Body of pancreas (tissue), 4 donors: ENCODE measurements at places on chromosomes 4 and X.

DNA sequence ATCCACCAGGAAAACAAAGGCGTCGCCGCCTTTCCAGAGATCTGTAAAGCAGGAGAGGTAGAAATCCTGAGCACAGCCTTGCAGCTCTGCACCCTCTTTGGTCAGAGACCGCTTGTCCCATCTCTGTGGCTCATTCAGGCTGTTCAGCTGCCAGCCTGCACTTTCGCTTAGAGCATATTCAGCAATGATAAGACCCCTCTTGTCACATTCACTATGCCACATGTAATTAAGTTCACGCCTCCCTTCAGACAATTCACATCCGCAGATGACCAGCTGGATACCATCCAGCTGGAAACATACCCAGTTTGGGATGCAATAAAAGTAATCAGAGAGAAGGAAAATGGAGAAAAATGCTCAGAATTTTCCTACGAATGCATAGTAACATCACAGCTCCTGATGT is 335.4 kb downstream of the UNC5C start:
- DNase-seq: no peak
- H3K27ac ChIP-seq: no peak overlapping the region
- H3K27me3 ChIP-seq: no peaks in the 10 kb centered on the region

- no peaks in the 10 kb centered on the region for H3K4me1 ChIP-seq
- no peaks in the 10 kb centered on the region for H3K27me3 ChIP-seq
- DNase-seq: no peak
- no peak overlapping the region for H3K4me3 ChIP-seq
- H3K36me3 ChIP-seq: no peaks in the 10 kb centered on the region
These were observed 77.5 kb downstream of the HCCS start for GRCh38 chrX:11188664-11189063.

DNA sequence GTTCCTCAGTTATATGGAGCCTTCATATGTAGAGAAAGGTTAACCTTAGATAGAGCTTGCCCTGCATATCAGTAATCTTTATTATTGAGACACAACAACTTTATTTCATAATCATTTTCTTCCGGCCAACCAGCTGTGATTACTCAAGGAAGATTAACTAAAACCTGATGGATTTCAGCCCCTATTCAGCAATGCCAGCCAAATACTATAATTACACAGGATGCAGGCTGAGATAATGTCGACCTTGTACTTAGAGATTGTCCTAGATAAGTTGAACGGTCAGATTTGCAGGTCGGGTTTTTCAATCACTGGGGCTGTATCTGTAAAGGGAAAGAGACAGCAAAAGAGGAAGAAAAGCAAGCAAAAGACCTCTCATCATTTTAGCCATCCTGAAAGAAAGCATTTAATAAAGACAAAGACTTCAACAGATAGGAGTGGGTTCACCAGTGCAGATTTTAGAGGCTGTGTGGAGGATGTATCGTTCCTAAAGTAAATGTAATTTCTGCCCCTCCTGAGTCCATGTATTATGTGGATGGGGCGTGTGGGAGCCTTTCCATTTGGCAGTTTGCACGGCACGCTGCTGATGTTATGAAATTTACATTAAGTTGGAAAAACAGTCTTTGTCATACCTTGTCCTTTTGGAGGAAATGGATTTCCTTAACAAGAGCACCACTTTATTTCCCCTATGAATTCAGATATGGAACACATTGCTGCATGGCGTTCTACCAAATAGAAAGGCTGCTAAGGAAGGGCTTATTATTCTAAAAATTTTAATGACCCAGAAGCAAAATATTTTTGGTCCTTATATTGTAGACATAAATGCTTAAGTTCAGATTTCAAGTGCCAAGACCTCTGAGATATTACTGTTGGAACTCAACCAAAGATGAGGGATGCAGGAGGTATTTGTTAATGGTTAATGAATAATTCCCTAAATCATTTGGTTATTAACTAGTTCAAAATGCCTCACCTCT is 496.7 kb downstream of the SPRY1 start:
- no peaks in the 10 kb centered on the region for H3K36me3 ChIP-seq
- H3K27me3 ChIP-seq: no peaks in the 10 kb centered on the region
- H3K27ac ChIP-seq: no peak overlapping the region
- H3K4me1 ChIP-seq: no peaks in the 10 kb centered on the region

DNA sequence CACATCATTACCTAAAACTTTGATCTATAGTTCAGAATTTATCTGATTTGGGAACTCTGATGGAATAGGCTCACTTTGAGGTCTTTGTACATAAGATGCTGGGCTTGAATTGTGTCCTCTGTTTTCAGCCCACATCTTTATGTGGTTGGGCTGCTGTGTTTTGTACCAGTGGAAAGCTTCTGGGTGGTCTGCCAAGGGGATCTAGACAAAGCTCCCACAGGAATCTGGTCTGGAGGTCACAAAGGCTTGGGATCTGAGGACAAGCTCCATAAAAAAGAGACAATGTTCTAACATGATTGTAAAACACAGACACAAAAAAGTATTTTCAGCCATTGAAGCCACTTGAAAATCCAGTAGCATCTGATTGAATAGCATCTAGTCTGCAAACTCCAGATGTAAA is 393.5 kb upstream of the PITX2 start:
- H3K36me3 ChIP-seq: no peaks in the 10 kb centered on the region
- H3K27me3 ChIP-seq: no peaks in the 10 kb centered on the region
- H3K4me1 ChIP-seq: no peaks in the 10 kb centered on the region
- no peak for DNase-seq
- no peak overlapping the region for H3K27ac ChIP-seq
- no peak overlapping the region for H3K4me3 ChIP-seq

- no peak overlapping the region for H3K27ac ChIP-seq
- H3K4me3 ChIP-seq: no peak overlapping the region
- DNase-seq: no peak
- no peaks in the 10 kb centered on the region for H3K4me1 ChIP-seq
These were observed 265.9 kb upstream of the GK2 start for GRCh38 chr4:79673898-79674297.

DNA sequence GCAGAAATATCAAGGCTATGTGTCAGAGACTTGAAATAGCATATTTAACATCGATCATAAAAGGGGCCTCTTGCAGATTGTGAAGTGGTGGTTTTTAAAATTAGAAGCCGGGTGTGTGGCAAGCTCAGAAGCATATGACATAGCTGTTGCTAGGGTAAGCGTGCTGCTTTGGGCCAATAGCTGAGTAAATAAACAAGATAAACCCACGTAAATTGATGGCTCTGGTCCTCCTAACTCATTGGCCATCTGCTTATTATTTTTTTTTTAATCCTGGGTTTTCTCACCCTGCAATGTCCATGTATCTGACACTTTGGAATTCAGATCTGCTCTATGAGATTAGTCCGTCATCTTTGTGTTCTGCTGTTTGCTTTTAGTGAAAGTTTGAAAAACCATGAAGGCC is 32.6 kb upstream of the STOX2 start:
- H3K27ac ChIP-seq: no peak overlapping the region
- no peaks in the 10 kb centered on the region for H3K27me3 ChIP-seq
- H3K4me1 ChIP-seq: peaks cover 20% of the 10 kb centered on the region
- no peaks in the 10 kb centered on the region for H3K36me3 ChIP-seq
- DNase-seq: no peak

DNA sequence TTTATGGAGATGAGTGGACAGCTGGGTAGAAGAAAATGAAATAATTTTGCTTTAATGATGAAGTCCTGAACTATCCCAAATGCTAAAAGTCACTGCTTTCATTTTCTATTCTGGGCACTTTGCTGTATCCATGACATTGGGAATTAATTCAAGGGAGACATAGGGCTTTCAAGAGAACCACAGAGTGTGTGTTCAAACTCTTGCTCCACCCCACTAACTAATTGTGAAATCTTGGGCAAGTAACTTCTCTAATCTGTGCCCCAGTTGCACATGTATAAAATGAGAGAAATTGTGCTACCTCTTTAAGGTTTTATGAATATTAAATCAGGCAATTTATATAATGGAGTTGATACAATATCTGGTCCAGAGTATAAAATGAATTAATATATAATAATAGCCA is 1422.0 kb downstream of the ADGRL3 start:
- no peak overlapping the region for H3K27ac ChIP-seq
- H3K36me3 ChIP-seq: no peaks in the 10 kb centered on the region
- no peak for DNase-seq

- H3K27ac ChIP-seq: no peak overlapping the region
- H3K36me3 ChIP-seq: no peaks in the 10 kb centered on the region
These were observed 182.1 kb downstream of the VEGFC start for GRCh38 chr4:176610594-176610993.

DNA sequence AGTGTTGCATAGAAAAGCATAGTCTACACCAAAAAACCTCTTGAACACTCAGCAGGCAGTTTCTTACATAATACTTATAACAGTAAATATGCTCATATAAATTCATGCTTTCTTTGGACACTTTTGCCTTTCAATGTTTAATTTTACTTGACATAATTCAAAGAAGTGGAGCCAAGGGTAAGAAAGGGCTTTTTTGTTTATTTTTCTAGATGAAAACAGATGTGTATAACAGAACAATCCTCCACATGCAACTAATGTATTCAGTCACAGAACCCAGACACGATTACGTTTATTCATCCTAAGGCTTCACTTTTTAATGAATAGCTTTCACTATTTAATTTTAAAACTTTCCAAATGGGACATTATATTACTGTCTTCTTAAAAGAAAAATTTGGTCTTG is 58.0 kb upstream of the PTPN13 start:
- H3K4me1 ChIP-seq: no peaks in the 10 kb centered on the region
- no peak overlapping the region for H3K27ac ChIP-seq
- no peaks in the 10 kb centered on the region for H3K36me3 ChIP-seq
- no peak overlapping the region for H3K4me3 ChIP-seq

DNA sequence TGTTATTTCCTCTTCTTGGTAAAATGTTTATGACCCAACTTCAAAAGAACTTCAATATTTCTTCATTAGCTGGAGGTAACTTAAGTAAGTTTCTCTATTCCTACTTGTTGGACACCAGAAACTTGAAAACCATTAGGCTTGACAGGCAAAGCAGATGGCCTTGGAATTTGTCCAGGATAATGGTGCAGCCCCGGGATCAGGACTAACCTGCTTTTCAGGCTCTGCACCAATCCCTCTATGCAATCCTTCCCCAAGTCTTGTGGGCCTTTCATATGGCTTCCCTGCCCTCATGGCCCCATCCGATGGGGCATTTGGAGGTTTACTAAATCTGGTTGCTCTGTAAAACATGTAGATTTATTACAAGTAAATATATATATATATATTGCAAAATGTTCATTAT is 68.5 kb downstream of the SPINK2 start:
- no peaks in the 10 kb centered on the region for H3K27me3 ChIP-seq
- H3K36me3 ChIP-seq: no peaks in the 10 kb centered on the region
- H3K4me1 ChIP-seq: no peaks in the 10 kb centered on the region
- no peak for DNase-seq
- H3K4me3 ChIP-seq: no peak overlapping the region

- H3K4me1 ChIP-seq: no peaks in the 10 kb centered on the region
- no peak overlapping the region for H3K27ac ChIP-seq
- H3K27me3 ChIP-seq: no peaks in the 10 kb centered on the region
- no peak for DNase-seq
- no peak overlapping the region for H3K4me3 ChIP-seq
- H3K36me3 ChIP-seq: no peaks in the 10 kb centered on the region
These were observed 784.3 kb downstream of the ADGRL3 start for GRCh38 chr4:61984260-61984909.

GRCh38 chrX:72685810-72686456 is 28.2 kb downstream of the PHKA1 start:
- peaks cover 4% of the 10 kb centered on the region for H3K4me1 ChIP-seq
- H3K27me3 ChIP-seq: no peaks in the 10 kb centered on the region
- no peak overlapping the region for H3K27ac ChIP-seq
- peak; percentile 11 for DNase-seq
- no peaks in the 10 kb centered on the region for H3K36me3 ChIP-seq

- no peak overlapping the region for H3K27ac ChIP-seq
- no peak for DNase-seq
- no peaks in the 10 kb centered on the region for H3K36me3 ChIP-seq
- no peaks in the 10 kb centered on the region for H3K4me1 ChIP-seq
These were observed 71.1 kb upstream of the DDIT4L start for GRCh38 chr4:100261346-100261745.

DNA sequence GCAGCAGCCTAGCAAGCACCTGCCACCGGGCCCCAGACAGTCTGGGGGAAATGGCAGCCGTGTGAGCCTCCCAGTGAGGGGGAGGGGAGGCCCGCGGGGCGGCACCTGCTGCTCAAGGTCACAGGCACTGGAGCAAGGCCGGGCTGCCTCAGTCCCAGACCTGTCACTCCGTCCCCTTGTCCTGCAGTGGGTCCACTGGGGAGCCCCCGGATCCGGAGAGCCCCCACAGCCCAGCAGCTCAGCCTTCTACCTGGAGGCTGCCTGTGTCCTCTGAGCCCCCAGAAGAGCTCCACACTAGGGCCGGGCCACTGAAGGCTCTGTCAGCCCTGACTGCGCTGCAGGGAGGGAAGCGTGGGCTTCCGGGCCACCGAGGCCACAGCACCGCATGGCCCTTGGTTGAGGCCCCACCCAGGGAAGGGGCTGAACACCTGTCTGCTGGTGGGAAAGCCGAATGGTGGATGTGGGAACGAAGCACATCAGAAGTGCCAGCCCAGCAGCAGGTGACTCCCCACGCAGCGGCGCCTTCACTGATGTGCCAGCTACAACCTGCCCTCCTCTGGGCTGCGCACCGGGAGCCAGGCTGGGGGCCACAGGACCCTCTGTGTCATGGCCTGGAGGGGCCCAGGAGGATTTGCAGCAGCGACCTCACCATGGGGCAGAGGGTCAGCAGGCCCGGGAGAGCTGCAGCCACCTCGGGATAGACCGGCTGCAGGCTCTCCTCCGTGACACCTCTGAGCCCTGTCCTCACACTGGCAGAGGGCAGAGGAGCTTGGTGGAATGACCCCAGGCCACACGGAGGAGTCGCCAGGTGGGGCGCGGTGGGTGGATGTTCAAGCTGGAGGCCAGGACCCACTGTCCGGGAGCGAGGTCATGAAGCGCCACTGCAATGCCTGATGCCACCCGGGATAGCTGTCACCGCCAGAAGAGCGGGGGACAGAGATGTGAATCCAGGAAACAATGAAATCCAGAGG is 35.0 kb upstream of the MXD4 start:
- no peak overlapping the region for H3K4me3 ChIP-seq
- no peak for DNase-seq
- H3K4me1 ChIP-seq: peaks cover 6% of the 10 kb centered on the region
- no peaks in the 10 kb centered on the region for H3K36me3 ChIP-seq
- no peaks in the 10 kb centered on the region for H3K27me3 ChIP-seq

GRCh38 chrX:18702362-18703195 is 4.9 kb upstream of the PPEF1 start:
- peaks cover 13% of the 10 kb centered on the region for H3K4me1 ChIP-seq
- no peak overlapping the region for H3K4me3 ChIP-seq
- H3K27me3 ChIP-seq: no peaks in the 10 kb centered on the region
- no peak for DNase-seq
